Kasumi-1 (cell line): ENCODE measurements at places on chromosomes 12 and 14.

GRCh38 chr12:14643251-14643650, 53.1 kb downstream of the GUCY2C start:
- peak; percentile 47 for DNase-seq

GRCh38 chr12:60308366-60308991, 712.6 kb downstream of the SLC16A7 start:
- no peak for DNase-seq

GRCh38 chr12:93336291-93336741, 41.4 kb upstream of the NUDT4 start:
- DNase-seq, result peak; percentile 35

DNA sequence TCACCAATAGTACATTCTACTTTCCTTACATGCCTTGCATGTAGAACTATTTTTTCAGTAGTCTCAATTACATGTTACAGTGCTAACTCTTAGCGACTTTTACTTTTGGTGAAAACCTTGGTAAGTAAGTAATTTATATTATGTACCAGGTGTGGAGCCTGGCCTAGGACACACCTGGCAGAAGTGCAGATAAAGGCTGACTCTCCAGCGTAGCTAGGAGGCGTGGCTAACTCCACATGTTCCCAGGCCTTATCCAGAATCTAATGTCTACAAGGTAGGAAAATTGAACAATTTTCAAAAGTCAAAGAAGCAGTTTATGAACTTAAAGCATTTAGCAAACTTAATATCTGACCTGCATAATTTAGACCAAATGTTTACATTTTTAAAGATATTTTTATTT, 157.4 kb downstream of the DHRS2 start:
- DNase-seq, result no peak

GRCh38 chr12:5688226-5688625, 256.3 kb downstream of the NTF3 start:
- no peak for DNase-seq

GRCh38 chr12:79681008-79681590, 9.7 kb downstream of the PAWR start:
- peak; percentile 22 for DNase-seq

GRCh38 chr12:114611145-114612018, 72.6 kb downstream of the TBX3 start:
- no peak for DNase-seq
